Nucleus accumbens (tissue), 56 donors: ENCODE measurements at places on chromosomes 5 and 9.
A peak's percentile ranks its signal among the peaks of the same experiment; 100 is the strongest.

- no peak for DNase-seq
Observed at GRCh38 chr9:116280529-116280928, 126.9 kb downstream of the PAPPA start.

DNA sequence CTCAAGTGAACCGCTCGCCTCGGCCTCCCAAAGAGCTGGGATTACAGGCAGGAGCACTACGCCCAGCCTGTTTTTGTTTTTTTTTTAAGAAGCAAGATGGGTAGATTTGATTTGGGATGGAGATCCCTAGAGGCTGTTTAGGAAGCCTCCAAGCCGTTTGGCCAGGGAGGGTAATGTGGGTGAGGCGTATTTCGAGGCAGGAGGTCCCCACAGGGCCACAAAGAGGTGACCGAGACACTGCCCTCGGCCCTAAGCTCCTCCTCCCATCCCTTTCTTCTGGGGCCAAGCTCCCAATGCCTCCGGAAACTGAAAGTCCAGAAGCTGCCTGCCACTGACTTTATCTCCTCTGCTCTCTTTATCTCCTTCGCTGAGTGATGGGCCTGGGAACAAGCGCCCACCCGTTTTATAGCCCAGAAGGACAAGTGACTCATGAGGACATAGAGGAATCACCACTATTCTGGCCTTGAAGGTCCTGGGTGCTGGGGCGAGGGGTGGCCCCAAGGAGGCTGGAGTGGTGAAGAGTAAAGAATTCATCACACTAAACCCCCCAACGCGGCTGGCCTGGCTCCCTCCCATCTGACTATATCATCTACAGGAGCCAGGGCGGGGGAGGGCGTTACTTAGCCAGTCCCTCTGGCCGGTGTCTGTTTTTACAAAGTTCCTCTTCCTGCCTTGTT is 2.0 kb upstream of the RALGDS start:
- DNase-seq, result no peak

GRCh38 chr5:64509828-64510227 is 4.0 kb downstream of the RGS7BP start:
- DNase-seq, result no peak

GRCh38 chr5:136030956-136031611 is 2.3 kb downstream of the TGFBI start:
- no peak for DNase-seq

DNA sequence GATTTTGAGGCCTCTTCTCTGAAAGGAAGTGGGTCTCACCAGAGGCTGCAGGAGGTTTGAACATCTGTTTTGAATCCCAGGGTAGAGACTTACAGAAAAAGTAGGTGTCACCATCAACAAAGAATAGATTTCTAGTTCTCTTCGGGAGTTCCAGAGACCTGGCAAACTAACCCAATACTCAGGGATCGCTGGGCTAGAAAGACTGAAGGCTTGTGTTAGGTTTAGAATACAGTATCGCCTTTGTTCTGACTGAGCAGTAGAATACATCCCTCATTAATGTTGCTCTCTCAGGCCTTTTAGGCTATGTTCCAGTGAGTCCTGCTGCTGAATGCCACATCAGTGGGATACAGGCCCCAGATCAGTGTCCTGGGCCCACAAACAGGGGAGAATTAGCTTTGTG is 27.2 kb downstream of the RUSC2 start:
- peak; percentile 6 for DNase-seq

- DNase-seq, result no peak
Observed at GRCh38 chr5:150505816-150506215, 2.1 kb upstream of the NDST1 start.

GRCh38 chr5:90680921-90681563 is 122.4 kb downstream of the ADGRV1 start:
- no peak for DNase-seq

DNA sequence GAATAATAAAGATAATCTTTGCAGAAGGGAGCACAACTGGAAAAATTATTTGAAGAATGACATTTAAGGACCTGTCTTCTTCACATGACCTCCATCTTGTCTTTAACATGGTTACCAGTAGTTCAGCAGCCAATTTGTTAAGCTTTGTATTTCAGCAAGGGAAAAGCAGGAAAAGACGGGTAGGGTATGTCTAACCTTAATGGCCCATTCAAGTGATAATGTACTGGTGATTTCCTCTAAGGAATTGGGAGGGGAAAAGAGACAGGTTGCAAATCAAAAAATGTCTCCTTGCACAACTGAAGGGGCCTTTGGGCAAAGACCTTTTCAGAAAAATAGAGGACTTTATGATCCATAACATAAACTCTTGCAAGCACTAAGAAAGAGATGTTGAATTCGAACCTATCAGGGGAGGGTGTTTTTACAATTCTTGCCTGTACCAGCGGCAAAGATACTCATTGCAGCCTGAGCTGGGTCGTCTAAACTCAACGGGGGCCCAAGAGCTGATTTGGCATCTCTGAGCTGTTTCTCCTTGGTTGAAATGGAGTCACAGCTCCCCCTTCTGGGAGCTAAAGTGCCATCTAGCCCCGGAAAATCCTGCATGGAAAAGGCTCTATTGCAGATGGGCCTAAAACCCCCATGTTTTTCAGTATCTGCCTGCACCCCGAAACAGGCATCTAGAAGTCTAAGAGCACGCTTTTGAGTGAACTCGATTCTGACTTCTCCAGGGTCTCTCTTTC is 3.8 kb downstream of the BRINP1 start:
- peak; percentile 39 for DNase-seq

GRCh38 chr9:89376741-89377351 is 58.5 kb downstream of the SECISBP2 start:
- DNase-seq, result no peak

DNA sequence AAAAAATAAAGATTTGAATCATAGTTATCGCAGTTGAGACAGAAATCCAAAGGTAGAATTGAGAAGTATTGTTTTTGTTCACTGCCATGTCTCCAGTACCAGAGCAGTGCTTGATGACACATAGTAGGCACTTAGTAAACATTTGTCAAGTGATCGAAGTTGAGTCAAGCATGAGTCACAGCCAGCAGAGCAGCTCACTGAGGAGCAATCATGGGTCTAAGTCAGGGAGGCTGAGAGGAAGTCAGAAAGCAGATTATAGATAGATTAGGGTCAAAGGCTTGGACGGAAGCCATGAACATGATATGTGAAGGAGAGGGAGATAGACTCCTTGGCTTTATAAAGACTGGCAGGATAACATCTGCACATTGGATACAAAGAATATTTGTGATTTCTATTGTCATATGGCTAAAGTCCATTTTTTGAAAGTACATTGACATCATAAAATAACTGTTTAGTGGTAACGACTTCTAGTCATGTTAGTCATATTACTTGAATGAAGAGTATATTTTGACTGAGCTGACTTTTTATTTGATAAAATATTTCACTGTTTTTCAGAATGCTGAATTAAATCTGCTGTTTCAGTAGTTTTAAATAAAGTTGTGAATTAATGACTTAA is 168.5 kb downstream of the RAB3C start:
- DNase-seq, result no peak

DNA sequence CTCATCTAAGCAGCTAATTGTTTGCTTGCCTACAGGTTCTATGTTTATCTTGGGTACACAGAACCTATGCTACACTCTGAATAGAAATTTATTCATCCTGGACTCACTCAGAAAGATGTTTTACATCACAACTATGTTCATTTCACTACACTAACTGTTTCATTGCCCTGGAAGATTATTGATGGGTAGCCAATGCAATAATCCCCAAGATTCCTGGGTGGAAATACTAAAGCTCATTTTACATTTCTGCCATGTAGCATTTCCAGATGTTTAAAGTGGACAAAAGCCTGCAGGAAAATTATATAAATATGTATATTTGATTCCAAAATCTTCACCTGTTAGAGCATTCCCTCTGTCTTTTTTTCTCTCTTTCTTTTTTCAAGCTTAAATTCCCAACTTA is 51.9 kb upstream of the IL7R start:
- no peak for DNase-seq

DNA sequence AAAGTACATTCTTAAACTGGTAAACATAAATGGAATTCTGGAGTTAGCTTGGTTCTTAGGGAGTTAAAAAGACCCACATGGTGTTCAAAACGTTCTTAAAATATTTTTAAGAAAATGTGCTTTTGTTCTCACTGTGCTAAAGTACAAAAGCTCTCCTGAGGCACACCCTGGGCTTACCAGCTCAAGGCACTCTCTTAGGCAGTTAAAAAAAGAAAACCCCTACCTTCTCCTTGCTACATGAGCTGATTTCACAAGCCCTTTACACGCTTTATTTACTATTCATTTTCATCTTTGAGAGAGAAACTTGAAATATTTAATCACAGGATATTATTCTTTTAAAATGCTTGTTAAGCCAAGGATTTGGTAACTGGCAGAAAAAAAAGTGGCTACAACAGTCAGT is 723.3 kb upstream of the GRAMD2B start:
- DNase-seq, result no peak

DNA sequence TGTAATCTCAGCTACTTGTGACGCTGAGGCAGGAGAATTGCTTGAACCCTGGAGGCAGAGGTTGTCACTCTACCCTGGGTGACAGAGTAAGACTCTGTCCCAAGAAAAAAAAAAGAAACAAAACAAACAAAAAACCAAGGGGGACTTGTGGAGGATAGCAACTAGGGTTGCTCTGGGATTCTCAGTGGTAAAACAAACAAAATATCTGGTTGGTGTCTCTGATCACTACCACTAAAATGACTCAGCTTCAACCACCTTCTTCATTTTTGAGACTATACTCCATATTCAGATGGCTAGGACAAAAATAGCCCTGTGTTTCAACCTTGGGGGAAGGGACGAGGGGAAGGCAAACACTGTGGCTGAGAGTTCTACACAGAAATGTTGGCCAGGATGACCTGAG is 110.3 kb downstream of the ARRDC3 start:
- no peak for DNase-seq

- DNase-seq, result no peak
Observed at GRCh38 chr9:15469862-15470261, 40.9 kb downstream of the PSIP1 start.

DNA sequence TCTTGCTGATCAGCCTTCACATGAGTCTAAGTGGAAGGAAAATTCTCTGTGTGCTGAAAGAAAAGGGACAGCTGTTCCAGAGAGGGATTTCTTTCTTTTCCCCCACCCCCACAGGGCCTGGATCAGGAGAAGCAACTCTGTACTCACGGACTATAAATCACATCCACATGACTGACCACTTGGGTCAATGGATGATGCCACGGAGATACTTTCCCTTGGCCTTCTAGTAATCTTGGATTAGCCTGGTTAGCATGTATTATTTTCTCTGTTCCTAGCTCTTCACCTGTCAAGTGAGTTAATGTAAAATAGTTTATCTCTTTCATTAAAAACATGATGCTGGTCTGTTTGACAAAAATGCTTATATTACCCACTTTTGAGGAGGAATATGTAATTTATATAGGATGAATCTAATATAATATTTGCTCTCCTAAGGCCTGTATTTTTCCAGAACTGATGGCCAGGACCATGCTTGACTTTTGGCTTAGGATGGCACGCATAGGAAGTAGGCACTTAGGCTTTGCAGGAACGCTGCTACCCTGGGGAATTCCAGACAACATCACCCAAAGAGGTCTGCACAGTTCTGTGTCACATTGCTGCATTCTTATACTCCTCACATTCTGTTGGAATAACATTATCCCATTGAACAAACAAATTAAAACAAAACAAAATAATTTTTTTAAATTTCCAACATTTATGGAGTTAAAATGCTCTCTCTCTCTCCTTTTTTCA is 892.1 kb downstream of the TLE1 start:
- DNase-seq, result no peak

- no peak for DNase-seq
Observed at GRCh38 chr9:93114169-93114983, 18.4 kb downstream of the CARD19 start.

GRCh38 chr5:147437161-147437596 is 72.7 kb downstream of the DPYSL3 start:
- no peak for DNase-seq

- DNase-seq, result no peak
Observed at GRCh38 chr5:157269761-157270272, 3.9 kb downstream of the CYFIP2 start.

DNA sequence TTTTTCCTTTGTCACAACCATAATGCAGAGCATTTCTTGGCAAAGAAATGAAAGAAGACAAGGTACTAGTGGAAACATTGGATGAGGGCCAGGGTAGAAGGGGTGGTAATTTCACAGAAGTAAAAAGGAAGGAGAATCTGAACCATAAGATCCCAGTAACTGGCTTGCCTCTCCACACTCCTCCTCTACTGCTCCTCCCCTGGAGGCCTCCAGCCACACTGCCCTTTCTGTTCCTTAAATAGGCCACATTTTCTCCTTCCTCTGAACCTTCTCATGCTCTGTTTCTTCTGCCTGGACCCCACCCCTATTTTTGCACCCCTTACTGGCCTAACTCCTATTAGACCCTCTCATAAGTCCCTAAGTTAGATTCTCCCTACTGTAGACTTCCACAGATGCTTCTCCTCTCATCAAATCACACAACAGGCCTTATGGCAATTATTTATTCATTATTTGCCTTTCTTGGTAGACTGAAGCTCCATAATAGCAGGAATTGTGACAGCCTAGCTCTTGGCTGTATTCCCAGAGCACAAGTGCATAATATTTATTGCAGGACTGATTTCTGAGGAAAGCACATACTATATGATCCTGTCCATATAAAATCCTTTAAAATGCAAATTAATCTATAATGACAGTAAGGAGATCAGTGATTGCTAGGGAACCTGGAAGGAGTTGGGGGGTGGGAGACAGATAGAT is 31.3 kb upstream of the GRIA1 start:
- no peak for DNase-seq

GRCh38 chr9:115980502-115980901 is 173.1 kb upstream of the PAPPA start:
- DNase-seq, result no peak

- no peak for DNase-seq
Observed at GRCh38 chr5:156147261-156147943, 179.6 kb upstream of the SGCD start.

- no peak for DNase-seq
Observed at GRCh38 chr5:95401626-95402025, 10.5 kb downstream of the FAM81B start.

DNA sequence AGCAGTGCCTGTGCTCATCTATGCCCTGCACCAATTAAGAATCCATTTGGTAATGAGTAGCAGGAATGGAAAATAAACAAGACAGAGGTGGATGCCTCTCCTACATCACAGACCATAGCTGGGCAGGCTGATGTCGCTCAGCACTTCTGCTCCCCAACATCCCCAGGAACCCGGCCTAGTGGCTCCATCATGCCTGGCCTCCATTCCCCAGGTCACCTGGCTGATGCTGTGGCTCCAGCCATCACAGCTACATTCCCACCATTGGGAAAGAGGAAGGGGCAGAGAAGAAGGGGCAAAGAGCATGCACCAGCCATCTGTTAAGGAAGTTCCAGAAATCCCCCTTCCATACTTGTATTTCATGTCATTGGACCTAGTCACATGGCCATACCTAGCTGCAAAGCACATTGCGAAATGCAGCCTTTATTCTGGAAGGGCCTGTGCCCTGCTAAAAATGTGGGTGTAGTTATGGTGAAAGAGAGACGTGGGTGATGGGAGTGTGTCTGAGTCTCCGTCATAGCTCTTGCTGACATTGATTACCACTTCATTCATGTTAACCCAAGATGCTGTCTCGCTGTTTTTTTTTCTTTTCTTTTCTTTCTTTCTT is 86.1 kb upstream of the ADAMTS2 start:
- DNase-seq, result no peak
